ENCODE measurements at places on chromosomes 12 and 14.

GRCh38 chr12:6360080-6360571, 15.2 kb downstream of the SCNN1A start:
- DNase-seq, result no peak

GRCh38 chr12:3389986-3390385, 101.0 kb upstream of the PRMT8 start:
- DNase-seq, result no peak

- no peak for DNase-seq
Observed at GRCh38 chr14:61577506-61577931, 117.8 kb upstream of the HIF1A start.

DNA sequence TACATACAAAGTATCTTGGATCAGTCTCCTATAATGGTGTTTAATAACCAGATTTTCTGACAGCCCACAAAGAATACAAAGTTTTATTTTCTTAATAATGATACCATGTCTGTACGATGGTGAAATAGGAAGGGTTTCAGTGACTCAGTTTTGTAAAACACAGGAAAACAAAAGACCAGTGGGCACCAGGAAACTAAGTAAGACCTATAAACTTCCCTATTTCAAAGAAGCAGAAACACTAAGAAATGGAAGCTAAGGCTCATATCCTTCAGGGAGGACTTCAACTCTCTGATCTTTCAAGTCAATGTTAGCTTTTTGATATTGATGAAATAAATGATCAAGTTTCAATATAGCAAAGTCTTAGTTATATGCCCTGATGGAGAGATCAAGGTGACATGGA, 196.0 kb downstream of the DUSP6 start:
- no peak for DNase-seq

DNA sequence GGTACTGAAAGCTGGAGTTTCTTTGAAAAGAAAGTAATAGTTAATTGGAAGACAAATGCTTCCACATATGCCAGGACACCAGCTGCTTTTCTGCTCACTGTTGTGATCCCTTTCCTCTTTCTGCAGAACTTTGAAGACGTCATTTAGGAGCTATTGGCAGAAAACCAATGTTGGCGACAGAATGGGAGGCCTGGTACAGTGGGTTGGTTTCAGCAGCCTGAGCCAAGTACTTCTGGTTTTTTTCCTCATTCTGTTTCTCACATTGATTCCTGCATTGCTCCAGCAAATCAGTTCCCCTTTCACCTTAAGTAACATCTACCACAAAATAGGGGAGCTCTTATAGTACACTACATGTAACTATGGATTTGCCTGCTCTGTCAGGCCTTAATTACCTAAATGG, 96.9 kb downstream of the FIGNL2 start:
- DNase-seq, result peak; percentile 72

- DNase-seq, result no peak
Observed at GRCh38 chr12:124597041-124597440, 29.6 kb upstream of the NCOR2 start.

GRCh38 chr14:92994942-92995341, 72.0 kb downstream of the CHGA start:
- no peak for DNase-seq

- DNase-seq, result no peak
Observed at GRCh38 chr12:25937096-25937495, 21.4 kb upstream of the RASSF8 start.

- DNase-seq, result no peak
Observed at GRCh38 chr12:92721130-92721529, 18.3 kb downstream of the PLEKHG7 start.

- DNase-seq, result no peak
Observed at GRCh38 chr12:3272958-3273357, 195.8 kb downstream of the TSPAN9 start.

DNA sequence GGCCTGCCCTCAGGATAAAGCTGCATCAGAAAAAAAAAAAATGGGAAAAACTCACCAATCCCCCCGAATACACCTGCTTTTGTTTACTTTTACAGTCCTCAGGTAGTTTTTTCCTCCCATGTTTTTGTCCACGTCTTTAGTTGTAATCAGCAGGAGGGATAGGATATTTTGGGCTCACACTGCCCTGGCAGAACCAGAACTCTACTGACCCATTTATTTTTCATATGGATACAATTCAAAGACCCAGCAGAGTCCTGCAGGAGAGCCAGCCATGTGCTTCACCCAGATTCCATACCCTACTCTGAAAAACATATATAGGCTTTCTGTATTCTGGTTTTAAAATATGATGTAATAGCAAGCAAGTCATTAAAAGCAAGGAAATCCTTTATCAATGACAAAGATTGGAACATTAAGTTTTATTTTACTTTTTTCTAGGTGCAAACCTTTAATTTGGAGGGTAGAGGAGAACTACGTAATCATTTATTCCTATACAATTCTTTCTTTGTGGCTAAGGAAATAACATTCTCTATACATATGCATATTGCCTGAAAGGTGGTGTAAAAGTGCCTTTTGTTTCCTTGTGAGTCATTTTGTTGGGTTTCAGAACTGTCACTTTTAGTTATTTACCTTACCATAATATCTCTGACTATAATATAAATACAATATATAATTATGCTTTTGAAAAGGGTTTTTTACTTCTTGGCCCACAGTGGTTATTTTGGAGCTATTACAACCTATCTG, 19.1 kb downstream of the DACT1 start:
- no peak for DNase-seq

- DNase-seq, result no peak
Observed at GRCh38 chr14:89445273-89445973, 28.4 kb upstream of the FOXN3 start.

DNA sequence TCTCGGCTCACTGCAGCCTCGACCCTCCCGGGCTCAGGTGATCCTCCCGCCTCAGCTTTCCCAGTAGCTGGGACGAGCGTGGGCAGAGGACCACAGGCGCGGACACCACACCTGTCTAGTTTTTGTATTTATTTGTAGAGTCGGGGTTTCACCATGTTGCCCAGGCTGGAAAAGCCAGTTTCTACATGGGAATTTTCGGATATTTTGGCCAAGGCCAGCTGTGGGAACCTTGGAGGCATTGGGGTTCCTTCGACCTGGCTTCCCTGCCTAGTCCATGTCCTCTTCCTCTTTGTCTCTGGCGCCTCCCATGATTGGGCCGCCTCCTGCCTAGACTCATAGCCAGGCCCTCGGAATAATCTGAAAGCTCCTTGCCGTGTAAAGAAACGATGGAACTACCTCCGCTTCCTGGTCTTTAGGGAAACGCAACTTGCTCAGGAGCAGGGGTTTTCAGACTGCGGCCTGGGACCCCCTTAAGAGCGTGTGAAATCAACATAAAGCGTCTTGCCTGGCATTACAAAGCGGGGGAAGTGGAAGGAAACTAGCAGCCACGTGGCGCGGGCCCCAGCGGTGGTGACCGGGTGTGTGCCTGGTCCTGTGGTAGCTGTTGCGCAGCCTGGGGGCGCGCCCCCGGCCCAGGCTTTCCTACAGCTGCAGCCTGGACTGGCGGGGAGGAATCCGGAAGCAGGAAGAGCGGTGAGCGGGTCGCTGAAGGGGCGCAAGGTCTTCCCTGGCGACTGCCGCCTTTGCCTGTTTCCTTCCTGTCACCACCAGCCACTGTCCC, 1.4 kb upstream of the HSP90AA1 start:
- DNase-seq, result no peak

GRCh38 chr12:42524716-42525115, 64.8 kb downstream of the PRICKLE1 start:
- DNase-seq, result no peak

GRCh38 chr12:119869720-119870119, 7.4 kb downstream of the CIT start:
- DNase-seq, result peak; percentile 74

DNA sequence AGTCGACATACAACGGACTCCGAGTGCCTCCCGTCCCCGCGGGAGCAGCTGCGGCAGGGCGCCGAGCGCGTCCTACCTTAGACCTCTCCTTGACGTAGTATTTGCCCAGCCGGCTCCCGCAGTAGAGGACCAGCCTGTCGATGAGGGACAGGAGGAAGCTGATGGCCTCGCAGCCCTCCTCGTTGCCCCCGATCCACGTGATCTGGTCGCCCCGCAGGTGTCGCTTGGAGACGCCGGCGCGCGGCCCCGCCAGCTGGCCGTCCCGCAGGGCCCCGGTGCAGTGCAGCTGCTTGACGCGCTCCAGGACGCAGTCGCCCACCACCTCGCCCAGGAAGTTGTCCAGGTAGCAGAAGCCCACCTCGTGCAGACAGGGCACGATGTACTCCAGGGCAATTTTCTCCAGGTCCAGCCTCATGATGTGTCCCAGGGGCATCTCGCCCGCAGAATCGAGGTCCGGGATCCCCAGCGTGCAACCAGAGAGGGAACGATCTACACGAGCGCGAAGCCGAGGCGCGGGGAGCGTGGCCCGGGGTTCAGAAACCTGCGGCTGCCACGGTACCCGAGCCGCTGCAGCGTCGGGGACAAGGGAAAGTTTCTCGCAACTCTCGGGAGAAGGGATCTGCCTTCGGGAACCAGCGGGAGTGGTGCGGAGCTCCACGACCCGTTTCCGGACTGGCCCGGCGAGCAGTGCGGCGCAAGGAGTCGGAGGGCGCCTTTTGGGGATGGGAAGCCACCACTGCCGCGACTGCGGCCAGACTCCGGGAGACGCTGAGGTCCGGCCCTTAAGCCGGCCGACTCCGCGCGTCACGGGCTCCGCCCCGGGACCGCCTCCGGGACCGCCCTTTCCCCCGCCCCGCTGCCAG, at the start of gene EGLN3:
Gene EGLN3 (minus strand): TSS at position 755 of the 863 bp plus-strand sequence. CDS start 322 bp downstream, at position 433.
- peak; percentile 85 for DNase-seq

- DNase-seq, result no peak
Observed at GRCh38 chr14:81655423-81656314, 122.0 kb upstream of the SEL1L start.

DNA sequence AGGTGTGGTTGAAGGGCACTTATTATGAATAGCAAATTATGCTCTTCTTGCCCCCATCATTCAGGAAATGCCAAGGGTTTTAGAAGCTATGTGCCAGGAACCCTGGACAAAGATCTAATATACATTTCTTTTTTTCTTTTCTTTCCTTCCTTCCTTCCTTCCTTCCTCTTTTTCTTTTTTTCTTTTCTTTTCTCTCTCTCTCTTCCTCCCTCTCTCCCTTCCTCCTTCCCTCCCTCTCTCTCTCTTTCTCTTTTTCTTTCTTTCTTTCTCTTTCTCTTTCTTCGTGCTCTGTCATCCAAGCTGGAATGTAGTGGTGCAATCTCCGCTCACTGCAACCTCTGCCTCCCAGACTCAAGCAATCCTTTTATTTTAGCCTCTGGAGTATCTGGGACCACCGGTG, 66.1 kb upstream of the CSRP2 start:
- DNase-seq, result no peak

- DNase-seq, result no peak
Observed at GRCh38 chr14:101926085-101926484, 38.3 kb upstream of the DYNC1H1 start.

DNA sequence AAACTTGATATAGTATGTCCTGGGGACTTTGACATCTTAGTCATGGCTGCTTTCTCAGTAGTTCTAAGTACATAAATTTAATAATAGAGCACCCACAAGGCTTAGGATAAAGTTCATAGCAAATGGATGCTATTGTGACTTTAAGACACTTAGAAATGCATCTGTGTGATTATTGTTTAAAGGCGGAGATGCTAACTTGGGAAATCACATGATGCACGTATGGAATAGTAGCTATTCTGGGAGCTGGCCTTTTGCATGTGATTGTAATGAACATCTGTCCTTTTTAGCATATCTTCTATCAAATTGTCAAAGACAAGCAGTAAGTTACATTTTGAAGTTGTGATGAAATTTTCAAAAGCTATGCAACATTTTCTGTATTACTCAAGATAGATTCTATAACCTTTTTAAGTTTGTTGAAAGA, 46.7 kb upstream of the ATP2A2 start:
- DNase-seq, result no peak

DNA sequence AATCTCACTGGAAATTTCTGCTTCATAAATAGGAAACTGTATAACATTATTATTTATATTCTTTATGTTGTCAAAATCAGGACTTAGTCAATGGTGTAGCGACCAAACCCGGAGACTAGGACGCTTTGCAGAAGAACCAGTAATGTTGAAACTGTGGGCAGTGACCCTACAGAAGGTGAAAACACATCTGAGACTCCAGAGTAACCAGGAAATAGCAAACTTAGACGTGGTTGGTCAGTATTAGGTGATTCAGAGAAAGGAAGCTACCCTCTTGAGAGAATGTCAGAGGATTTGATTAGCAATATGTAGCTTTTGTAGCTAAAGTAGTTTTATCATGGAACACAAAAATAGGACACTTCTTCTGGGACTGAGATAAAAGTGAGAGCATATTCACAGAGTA, 381.9 kb downstream of the SLC16A7 start:
- DNase-seq, result no peak

GRCh38 chr14:101480747-101481530, 80.4 kb upstream of the DIO3 start:
- no peak for DNase-seq

- no peak for DNase-seq
Observed at GRCh38 chr14:27845241-27845850, 921.2 kb upstream of the FOXG1 start.

GRCh38 chr14:39984323-39984722, 552.1 kb upstream of the FBXO33 start:
- DNase-seq, result no peak

GRCh38 chr12:8561011-8561410, 20.3 kb upstream of the CLEC4E start:
- DNase-seq, result no peak

DNA sequence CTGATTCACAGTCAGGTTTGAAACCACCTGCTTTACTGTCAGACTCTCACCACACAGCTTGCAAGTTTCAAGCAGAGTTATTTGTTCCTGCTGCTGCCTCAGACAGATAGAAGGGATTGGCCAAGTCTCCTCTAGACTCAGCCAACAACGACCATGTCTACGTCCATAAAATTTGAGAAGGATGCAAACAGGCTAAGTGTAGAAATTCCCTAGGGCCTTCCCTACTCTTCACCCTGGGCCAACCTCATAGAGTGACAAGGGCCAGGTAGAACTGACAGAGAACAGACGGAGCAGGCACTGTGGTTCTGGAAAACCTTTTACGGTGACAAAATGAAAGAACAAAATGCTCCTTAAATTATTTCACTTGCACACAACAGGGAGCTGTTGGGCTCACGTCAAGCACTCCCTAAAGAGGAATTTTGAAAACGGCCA, 39.5 kb downstream of the CLIP1 start:
- DNase-seq, result no peak

- no peak for DNase-seq
Observed at GRCh38 chr12:19390051-19390598, 49.2 kb upstream of the AEBP2 start.

- no peak for DNase-seq
Observed at GRCh38 chr12:32117316-32117715, 10.7 kb downstream of the BICD1 start.

DNA sequence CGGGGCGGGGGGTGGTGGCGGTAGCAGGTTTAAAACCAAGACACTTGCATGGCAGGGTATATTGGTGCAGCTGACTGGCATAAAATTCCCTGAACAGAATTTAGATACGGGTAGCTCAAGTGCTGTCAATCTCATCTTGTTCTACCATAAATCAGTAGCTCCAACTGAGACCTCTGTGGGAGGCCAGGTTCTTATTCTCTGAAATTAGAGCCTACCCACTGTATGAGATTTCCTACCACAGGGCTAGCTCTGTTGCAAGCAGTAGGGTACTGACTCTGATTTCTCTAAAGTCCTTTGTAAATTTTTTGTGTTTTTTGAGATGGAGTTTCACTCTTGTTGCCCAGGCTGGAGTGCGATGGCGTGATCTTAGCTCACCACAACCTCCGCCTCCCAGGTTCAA, 3.3 kb upstream of the RPLP0 start:
- DNase-seq, result no peak

- no peak for DNase-seq
Observed at GRCh38 chr14:47155395-47155794, 503.8 kb upstream of the RPL10L start.

- DNase-seq, result no peak
Observed at GRCh38 chr12:57618966-57619433, 7.8 kb downstream of the ARHGEF25 start.

- DNase-seq, result no peak
Observed at GRCh38 chr12:13164921-13165616, 31.5 kb upstream of the EMP1 start.

Data from NCI-H446 treated with DMSO at 0.1 percent for 48 hours (cell line).